ENCODE measurements at places on chromosomes 3 and 15.

DNA sequence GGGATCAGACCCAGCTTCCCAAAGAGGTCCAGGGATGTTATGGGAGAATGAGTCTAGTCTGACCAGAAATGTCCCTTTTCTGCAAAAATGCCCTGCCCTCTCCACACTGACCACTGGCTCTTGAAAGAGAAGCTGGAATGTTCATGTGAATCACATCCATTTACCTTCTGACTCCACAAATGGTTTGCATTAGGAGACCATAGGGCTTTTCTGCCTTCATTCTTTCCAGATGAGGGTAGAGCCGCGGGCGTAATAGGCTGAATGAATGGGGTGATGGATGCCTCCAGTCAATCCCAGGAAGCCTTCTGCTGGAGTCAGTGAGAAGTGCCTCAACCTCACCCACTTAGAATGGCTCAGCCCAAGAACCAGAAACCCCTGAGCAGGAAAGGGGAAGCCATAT, 47.2 kb upstream of the IREB2 start:
- DNase-seq, result no peak

- DNase-seq, result no peak
Observed at GRCh38 chr3:140470962-140471361, 206.9 kb upstream of the TRIM42 start.

- no peak for DNase-seq
Observed at GRCh38 chr3:23752126-23752525, 53.6 kb upstream of the UBE2E1 start.

DNA sequence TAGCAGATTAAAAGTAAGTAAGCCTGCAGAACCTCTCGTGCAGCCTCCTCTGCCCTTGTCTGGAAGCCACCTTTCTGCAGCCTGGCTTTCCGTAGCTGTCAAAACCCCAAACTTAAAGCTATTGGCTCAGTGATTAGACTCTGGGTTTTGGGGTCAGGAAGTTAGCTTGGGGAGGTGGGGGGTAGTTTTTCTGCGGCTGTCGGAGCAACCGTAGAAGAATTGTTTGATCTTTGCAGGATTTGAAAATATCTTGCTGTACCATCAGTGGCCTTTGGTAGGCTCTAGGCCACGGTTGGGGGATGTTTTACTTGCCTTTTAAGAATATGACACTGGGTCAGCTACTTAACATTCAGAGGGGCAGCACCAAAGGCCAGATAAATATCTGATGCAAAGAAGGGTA, 88.4 kb upstream of the RASGRP1 start:
- no peak for DNase-seq

DNA sequence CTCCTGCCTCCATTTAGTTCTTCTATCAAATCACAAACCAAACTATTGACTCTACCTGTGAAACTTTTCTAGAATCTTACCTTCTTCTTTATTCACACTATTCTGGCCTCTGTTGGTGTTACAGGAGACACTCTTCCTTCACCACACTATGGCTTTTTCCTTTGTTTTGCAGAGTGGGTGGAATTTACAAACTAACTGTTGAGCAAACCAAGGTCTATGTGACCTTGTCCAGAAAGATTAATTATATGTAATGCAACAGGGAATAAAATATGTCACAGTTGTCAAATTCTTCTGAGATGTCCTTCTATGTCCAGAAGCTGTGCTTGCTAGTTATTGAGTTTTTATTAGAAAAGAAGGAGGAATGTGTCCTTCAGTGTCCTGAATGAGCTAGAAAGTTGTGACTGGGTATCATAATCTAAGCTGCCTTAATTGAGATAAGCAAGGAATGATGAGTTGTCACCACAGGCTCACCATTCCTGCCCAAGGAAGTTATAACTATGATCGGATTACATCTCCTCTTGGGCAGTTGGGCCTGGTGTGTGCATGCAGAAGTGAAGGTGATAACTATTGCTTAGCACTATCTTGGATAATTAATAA, 21.7 kb downstream of the ARL14 start:
- no peak for DNase-seq

DNA sequence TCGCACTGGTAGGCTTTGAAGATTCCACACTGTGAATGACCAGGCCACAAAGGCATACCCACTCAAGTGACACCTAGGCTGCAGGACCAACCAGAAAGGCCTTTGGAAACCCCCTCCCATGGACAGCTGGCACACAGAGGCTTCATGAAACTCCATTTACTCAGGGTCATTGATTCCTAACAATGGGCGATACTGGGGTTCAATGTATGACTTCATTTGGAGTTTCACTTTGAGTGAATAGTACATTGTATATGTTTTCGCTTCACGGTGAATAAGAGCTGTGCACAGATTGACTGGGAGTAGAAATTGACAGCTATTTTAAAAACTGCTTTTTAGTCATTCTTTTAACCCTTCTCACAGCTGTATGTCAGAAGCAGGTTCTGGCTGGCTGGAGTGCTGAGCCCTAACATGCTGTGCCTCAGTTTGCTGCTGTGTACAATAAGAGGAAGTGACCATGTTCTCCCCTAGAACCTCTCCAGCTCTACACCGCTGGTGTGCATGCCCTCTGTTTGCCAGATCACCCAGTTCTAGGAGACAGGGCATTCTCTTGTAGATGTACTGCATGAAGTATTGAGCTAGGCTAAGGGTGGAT, 15.4 kb upstream of the CX3CR1 start:
- DNase-seq, result no peak

GRCh38 chr3:136938334-136938733, 19.4 kb upstream of the IL20RB start:
- DNase-seq, result no peak

DNA sequence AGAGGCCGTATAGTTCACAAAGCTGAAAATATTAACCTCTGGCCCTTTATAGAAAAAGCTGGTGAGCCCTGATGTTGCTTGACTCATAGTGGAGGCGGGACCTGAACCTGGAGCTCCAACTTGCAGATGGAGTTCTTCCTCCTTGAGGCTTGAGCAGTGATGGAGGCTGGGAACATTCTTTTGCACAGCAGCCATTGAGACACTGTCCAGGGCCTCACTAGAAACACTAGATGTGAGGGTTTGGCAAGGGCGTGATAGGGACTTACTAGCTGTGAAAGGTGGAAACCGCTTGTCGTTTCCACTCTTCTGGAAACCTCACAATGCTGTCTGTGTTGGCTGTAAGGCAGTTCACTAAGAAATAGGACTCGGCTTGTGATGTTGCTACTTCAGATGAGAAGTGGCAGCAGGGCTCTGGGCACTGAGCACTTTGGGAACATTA, 12.5 kb downstream of the SMAD6 start:
- DNase-seq, result no peak

DNA sequence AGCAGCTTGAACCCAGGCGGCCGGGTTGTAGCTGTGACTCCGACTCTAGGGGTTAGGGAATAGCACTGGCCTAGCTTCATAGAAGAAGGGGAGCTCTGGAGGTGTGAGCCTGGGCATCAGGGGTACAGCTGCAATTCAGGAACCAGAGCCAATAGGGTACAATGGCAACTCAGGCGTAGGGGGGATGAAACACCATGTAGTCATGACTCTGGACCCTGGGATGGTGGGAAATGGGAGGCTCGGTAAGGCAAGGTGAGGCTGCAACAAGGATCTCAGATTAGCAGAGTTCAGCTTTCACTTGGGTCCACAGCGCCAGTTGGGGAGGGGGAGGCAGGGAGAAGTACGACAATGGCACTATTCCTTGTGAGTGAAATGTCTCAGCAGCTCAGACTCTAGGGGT, 210.2 kb upstream of the LYSMD4 start:
- DNase-seq, result no peak

GRCh38 chr3:187669675-187670504, at the start of gene SST:
TSS of gene SST (minus strand) at chr3:187670394. CDS start at chr3:187670291, 103 bp downstream.
- peak; percentile 28 for DNase-seq

GRCh38 chr3:149620291-149621020, 37.4 kb downstream of the WWTR1 start:
- DNase-seq, result no peak

- no peak for DNase-seq
Observed at GRCh38 chr3:72426618-72427397, 421.4 kb downstream of the SHQ1 start.

Data from K562 (cell line).